ENCODE measurements at places on chromosomes 1 and 21.

GRCh38 chr1:116878804-116879477 lies 30.8 kb upstream of the PTGFRN start:
- no peak for DNase-seq

- DNase-seq = no peak
These were observed 242.8 kb downstream of the TGFB2 start for GRCh38 chr1:218587900-218588299.

DNA sequence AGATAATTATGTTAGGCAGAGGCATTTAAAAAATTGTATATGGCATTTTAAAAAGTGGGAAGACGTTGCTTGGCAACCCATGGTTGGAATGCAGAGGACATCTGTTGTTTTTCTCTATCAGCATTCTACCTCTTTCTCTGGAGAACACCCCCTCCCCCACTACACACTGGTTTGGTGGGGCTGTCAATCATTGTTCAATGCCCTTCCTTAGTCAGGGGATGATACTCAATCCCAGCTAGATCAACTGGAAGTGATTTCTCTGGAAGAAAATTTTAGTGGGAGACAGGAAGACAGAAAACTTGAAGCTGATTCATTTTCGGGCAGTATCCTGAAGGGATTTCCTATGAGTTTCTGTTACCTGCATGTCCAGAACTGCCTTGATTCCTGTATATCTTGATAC lies 35.7 kb upstream of the CAP1 start:
- DNase-seq = no peak

- DNase-seq = no peak
These were observed 1.8 kb upstream of the MEX3A start for GRCh38 chr1:156083800-156084790.

DNA sequence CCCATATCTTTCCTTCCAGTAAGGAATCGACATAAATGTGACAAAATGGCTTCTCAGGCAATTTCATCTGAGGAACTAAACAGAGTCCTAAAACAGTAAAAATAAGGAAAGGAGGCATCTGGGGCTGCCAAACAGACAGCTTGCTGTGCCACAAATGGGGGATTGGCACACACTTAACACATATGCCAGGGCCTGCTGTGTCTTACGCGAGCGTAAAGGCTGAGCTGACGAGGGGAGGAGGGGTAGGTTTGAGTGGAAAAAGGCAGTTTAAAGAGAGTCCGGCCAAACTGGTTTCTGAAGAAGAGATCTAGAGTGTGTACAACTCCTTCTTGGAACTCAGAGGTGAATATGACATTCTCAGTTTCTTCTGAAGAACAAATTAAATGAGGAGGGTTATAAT lies 244.1 kb upstream of the MAP1LC3C start:
- DNase-seq = no peak

- no peak for DNase-seq
These were observed 171.1 kb upstream of the LHX8 start for GRCh38 chr1:74963120-74963519.

- DNase-seq = no peak
These were observed 27.8 kb downstream of the NTPCR start for GRCh38 chr1:232978091-232978634.

DNA sequence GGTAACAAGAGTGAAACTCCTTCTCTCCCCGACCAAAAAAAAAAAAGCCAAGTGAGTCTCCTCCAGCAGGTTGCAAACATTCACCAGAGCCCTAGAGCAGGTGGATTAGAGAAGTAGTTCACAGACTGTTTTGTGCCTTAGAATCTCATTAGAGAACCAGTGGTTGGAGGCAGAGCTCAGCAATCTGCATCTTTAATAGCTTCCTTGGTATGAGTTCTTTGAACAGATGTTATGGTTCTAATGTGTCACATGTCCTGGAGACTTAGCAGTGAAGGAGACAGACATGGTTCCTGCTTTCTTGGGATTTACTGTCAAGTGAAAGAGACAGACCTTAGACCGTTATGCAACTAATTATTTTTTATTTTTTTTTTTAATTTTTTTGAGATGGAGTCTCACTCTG lies 26.8 kb downstream of the SESN2 start:
- DNase-seq = no peak

- DNase-seq = no peak
These were observed 28.3 kb upstream of the VASH2 start for GRCh38 chr1:212922016-212922415.

DNA sequence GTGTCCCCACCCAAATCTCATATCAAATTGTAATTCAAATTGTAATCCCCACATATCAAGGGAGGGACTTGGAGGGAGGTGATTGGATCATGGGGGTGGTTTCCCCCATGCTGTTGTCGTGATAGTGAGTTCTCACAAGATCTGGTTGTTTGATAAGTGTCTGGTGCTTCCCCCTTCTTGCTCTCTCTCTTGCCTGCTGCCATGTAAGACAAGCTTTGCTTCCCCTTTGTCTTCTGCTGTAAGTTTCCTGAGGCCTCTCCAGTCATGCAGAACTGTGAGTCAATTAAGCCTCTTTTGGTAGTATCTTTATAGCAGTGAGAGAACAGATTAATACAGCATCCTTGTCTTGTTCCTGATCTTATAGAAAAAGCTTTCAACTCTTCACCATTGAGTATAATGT lies 6.5 kb upstream of the LRRC39 start:
- no peak for DNase-seq

GRCh38 chr1:100445565-100445964 lies 92.4 kb upstream of the GPR88 start:
- DNase-seq = no peak

- no peak for DNase-seq
These were observed 84.6 kb downstream of the LRRN2 start for GRCh38 chr1:204600968-204601367.

- DNase-seq = no peak
These were observed 23.4 kb upstream of the ABCG1 start for GRCh38 chr21:42195378-42196031.

GRCh38 chr1:167186771-167187170 lies 33.9 kb upstream of the POU2F1 start:
- DNase-seq = no peak

DNA sequence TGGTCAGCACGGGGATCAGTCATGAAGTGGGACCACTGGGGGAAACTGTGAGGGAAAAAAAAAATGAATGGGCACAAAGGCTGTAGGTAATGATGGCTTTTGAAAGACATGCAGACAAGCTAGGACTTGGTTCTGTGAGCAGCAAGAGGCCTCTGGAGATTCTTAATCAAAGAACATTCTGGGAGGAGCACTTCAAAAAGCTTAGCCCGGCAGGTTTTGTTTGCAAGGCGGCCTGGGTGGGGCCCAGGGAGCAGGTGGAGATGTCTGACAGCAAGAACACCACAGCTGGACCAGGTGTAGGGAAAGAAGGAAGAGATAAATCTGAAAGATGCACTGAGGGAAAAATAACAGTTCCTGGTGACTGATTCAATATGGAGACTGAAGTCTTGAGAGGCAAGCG lies 6.0 kb downstream of the TEX35 start:
- DNase-seq = no peak

- DNase-seq = peak; percentile 45
These were observed 8.2 kb upstream of the DENND1B start for GRCh38 chr1:197783510-197783948.

DNA sequence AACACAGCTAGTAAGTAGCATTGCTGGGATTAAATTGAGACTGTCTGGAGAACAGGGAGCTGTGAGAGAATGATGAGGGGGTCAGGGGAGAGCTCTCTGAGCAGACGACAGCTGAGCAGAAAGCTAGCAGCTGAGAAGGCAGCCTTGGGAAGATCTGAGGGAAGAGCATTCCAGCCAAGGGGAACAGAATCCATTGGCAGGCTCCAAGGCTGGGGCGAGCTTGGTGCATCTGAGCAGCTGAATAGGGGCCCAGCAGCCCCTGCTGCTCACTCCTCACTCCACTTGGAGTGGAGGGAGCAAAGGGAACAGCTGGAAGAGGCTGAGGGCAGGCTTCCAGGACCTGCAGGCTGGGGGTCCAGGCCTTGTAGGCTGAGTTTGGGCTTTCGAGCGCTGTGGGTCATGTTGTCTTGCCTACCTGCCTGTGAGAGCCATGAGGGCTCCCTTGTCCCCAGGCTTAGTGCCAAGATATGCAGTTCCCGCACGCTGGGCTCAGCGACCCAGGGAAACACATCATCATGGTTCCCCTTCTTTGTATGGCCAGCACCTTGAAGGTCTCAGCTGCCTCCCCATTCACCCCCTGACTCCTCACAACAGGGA lies 10.5 kb downstream of the ACOT11 start:
- DNase-seq = no peak

DNA sequence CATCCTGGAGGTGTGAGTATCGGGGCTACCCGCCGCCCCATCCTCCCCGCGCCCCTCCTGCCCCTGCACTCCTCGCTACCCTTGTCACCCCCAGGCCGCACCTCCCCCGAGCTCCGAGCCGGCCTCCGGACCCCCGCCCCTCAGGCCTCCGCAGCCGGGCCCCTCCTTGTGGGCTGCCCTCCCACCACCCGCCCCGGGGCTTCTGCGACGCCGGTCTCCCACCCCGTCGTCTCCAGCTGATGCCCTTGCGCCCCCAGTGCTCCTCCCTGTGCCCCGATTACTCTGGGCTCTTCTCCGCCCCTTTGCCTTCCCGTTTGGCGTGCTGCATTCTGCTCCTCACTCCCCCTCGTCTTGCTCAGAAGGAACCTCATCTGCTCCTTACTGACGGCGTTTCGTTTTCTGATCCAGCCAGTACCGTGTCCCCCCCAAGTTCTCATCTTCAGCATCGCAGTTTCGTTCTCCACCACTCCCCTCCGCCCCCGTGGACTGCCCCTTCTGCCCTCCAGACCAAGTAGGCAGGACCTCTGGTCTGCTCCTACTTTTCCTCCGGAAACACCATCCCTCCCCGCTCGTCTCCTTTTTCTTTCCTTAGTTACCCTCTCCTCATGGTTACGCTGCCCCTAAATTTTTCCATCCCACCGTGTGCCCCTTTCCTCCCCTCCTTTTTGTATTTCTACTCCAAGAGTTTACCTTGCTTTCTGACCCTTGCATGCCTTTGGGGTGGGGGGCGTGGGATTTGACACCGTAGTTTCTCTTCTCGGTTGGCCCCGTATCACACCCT lies 841 bp downstream of the SNX27 start:
- peak; percentile 21 for DNase-seq

DNA sequence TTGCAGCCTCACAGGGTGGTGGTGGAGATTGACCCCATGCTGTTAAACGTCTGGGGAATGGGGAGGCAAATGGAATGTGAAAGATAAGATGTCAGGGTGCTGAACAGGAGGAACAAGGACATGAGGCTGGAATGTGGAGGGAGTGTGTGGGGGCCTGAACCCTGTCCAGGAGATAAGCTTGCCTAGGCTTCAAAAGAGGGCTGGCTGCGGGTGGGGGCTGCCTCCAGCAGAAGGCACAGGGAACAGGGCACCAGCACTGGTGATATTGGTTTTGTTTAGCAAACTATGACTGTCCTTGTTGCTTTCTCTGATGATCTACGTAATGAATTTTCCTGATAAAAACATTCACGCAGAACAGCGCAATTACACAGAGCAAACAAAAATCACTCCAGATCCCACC lies 52.4 kb upstream of the LRP8 start:
- DNase-seq = no peak

- DNase-seq = no peak
These were observed 98.2 kb downstream of the RGL1 start for GRCh38 chr1:183903101-183903500.

- DNase-seq = no peak
These were observed 20.6 kb upstream of the RCAN3 start for GRCh38 chr1:24481843-24482610.

DNA sequence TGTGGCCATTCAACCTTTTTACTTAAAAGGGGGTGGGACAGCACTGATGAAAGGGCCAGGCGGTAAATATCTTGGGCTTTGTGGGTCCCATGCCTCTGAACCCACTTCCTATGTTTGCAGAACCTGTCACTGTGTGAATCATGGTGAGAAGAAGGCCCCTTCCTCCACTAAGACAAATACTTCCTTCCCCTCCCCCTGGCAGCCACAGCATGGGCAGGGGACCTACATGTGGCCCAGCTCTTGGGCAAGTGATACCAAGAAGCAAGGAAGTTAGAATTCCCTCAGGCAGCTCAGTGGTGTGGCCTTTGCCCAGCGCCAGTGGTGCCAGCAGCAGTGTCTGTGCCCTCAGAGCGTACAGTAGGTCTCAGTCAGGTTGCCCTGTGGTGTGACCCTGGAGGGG lies 168.6 kb downstream of the TRIM33 start:
- DNase-seq = no peak

GRCh38 chr21:45417256-45417950 lies 12.4 kb downstream of the COL18A1 start:
- DNase-seq = no peak

GRCh38 chr1:113136476-113136875 lies 63.5 kb downstream of the LRIG2 start:
- DNase-seq = no peak

- no peak for DNase-seq
These were observed 32.9 kb downstream of the PLEKHA6 start for GRCh38 chr1:204326771-204327300.

DNA sequence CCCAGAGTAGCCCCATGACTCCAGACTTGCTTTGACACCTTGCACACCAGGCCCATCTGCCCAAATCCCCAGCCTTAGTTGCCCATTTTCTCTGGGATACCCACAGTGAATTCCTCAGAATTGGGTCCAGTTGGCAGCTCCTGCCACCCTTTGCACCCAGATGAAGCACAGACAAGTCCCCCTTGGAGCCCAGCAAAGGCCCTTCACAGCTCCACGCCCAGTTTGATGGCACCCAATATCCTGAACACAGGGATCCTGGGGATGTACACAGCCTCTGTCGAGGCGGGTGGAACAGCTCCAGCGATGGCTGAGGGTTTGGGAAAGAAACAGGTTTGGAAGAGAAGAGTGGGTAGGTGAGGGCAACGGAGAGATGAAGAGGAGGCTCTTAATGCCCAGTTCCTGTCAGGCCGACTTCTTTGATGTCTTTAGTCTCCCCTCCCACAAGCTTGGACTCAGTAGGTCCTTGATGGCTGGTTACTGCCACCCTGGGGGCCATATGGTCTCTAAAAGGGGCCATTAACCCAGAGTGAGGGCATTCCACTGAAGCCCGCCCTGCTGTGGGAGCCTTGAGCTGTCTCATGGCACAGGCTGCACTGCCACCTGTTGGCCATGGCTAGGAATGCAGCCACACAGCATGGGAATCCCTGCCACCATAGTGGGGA lies 21.7 kb downstream of the TMEM53 start:
- peak; percentile 85 for DNase-seq

GRCh38 chr1:170640581-170640980 lies 23.4 kb upstream of the PRRX1 start:
- DNase-seq = no peak

GRCh38 chr1:60055336-60055735 lies 18.2 kb downstream of the C1orf87 start:
- DNase-seq = no peak

GRCh38 chr1:218633238-218633988 lies 288.3 kb downstream of the TGFB2 start:
- no peak for DNase-seq

All from AG08395 (cell line).